NCI-H446 treated with DMSO at 0.1 percent for 48 hours (cell line): ENCODE measurements at places on chromosomes 12 and 14.

- peak; percentile 75 for DNase-seq
Observed at GRCh38 chr14:81449114-81449513, 49.0 kb upstream of the STON2 start.

- peak; percentile 65 for DNase-seq
Observed at GRCh38 chr12:55966408-55967281, at the start of gene CDK2. CDK2 (plus strand) TSS chr12:55966830; CDS start chr12:55967009, 179 bp downstream.

GRCh38 chr12:117090816-117091711, 8.2 kb downstream of the TESC start:
- no peak for DNase-seq

GRCh38 chr14:91327661-91328312, 83.3 kb upstream of the GPR68 start:
- no peak for DNase-seq

DNA sequence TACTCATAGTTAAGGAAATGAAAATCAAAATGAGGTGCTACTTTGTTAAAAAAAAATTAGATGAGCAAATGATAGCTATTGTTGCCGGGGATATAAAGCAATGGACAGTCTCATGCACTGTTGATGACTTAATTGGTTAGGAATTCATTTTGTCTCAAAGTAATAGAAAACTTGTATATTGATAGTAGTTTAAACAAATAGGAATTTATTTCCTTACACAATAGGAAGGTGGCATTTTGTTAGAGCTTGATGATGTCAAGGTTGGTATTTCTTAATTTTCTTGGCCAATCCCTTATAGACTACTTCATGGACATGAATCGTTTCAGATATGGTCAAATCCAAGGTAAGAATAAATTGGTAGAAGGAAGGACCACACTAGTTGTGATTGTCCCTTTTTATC, 7.8 kb downstream of the PRPF39 start:
- no peak for DNase-seq

DNA sequence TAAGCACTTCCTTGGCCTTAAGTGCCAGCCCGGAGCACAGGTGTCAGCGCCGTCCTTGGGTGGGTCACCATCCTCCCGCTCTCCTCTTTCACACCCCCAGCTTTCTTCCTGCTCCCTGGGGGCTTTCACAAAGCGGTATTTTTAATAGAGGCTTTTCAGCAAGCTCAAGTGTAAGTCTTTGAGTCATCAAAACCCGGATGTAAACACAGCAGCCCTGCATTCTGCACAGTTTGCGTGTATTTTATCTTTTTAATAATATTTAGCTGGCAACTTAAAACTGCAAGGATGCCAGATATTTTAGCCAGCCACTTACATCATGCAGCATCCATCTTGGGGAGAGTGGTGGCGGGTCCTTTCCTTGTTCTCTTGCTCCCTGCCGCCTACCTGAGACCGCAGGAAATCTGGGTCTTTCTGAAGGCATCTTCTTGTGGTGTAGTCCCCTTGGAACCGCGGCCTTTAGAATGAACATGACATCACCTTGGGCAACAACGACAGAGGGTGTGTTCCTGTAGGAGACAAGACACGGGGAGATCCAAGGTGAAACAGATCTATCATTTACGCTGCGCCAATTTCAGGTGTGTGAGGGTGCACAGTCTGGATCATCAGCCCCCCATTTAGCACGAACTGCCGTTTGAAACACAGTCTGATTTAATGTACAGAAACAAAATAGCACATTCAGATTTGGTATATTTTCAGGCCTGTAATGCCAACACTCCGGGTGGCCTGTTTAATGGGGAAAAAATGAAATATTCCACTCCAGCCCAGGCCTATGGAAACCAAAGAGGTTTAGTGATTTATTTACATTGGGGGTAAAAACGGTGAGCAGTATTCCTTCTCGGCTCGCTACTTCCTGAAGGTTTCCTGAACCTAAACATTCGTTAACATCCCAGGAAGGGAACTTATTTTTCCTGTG, 12.5 kb upstream of the IRF2BPL start:
- DNase-seq, result no peak
